AG20443 (cell line): ENCODE measurements at places on chromosomes 13 and 19.

GRCh38 chr19:42122691-42123607 is 9.3 kb downstream of the POU2F2 start:
- DNase-seq: no peak

DNA sequence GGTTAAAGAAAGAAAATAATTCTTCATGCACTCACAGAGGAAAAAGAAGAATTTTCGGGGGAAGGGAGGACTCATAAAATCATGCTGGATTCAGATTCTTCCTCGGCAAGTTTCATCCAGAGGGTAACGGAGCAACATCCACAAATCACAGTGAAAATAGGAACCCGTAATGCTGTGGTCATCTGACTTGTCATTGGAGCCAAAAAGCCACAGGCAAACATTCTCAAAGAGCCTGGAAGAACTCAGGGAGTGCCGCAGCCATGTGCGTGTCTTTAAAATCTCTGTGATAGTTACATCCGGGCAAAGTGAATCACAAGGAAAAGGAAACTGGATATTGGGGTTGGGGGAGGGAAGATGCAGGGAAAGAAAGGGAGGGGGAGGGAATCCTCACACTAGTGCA is 33.0 kb upstream of the VSTM2B start:
- DNase-seq: peak; percentile 29

DNA sequence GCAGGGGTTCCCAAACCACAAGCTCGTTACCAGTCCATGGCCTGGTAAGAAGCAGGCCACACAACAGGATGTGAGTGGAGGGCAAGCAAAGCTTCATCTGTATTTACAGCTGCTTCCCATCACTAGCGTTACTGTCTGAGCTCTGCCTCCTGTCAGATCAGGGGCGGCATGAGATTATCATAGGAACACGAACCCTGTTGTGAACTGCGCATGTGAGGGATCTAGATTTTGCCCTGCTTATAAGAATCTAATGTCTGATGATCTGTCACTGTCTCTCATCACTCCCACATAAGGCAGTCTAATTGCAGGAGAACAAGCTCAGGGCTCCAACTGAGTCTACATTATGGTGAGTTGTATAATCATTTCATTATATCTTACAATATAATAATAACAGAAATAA is 677.4 kb upstream of the SLITRK6 start:
- DNase-seq: no peak

DNA sequence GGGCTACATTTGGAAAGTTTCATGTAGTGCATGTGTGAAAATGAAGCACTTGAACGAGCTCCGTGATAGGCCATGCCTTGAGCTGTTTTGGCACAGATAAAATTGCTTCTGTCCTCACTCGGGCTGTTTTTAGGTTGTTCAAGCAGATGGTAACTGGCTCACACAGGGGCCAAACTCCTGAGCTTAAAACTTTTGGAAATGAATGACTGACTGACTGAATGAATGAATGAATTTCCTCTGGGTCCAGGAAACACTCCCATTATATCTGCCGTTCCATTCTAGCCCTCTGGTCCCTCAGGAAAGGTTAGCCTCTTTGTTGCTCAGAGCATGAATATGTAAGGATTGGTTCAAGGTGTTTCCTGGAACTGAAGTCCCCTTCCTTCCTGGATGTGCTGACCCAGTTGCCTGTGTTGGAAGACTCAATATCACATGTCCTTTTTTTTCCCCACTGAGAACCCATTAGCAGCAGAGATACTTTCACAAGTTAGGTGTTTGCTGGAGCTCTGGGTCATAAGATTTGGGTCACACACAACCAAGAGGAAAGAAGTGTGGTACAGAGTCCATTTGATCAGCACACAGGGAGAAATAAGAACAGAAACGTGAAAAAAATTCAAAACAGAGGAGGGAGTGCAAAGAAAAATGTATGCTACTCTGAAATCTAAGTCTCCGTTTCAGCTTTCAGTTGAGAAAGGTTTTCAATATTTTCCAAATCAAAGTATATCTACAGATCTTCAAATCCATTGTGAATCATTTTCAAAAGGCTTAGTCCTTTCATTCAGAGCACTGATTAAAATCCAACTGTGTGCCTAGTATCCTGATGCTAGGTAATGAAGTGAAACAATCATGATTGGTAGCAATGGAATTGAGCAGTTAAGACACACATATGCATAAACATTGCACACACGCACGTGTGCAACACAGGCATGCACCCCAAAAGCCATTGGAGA is 18.9 kb downstream of the MBNL2 start:
- DNase-seq: no peak

GRCh38 chr13:52712385-52712784 is 27.2 kb downstream of the CNMD start:
- DNase-seq: no peak

DNA sequence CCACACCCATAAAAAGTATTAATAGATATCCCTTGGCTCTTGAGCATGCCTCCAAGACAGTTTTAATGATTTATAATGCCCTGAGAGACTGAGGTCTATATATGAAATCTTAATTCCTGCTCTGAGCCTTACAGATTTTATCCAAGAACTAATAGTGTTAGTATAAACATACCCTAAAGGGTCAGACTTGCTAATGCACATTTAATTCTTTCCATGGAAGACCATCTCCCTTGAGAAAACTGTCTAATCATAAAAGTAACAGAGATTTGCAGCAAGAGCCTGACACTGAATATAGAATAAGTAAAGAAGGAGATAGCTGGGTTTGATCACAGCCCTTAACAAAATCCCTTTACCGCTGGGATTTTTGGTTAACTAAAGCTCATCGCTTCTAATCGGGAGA is 650.8 kb upstream of the KLF12 start:
- no peak for DNase-seq

DNA sequence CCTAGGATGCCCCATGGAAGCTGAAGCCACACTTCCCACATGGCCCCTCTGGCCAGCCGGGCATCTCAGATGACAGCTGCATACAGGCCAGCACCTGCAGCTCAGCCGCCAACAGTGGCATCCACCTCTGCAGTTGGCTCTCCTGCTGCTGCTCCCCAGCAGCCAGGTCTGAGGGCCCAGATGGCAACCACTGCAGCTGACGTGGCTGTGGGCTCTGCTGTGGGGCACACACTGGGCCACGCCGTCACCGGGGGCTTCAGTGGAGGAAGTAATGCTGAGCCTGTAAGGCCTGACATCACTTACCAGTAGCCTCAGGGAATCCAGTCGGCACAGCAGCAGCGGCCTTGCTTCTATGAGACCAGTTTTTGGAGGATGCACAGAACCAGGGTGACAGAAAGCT is 45.3 kb upstream of the LSM14A start:
- DNase-seq: no peak

DNA sequence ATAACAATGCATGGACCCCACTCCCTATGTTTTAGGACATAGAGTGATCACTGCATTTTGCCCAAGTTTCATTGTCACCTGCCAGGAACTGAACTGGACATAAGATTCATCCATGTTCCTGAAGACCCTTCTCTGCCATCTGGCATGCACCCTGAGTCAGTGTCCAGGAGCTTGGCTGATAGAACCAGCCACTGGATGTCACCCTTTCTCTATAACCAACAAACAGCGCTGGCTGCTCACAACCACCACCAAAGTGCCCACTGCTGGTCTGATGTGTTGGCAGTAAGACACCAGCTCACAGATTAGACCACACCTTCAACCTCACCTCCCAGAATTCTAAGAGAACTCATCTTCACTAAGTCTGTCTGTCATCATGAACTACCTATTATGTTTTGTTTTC is 333.4 kb downstream of the ITGBL1 start:
- peak; percentile 19 for DNase-seq

GRCh38 chr13:40479196-40479845 is 187.1 kb downstream of the FOXO1 start:
- no peak for DNase-seq

DNA sequence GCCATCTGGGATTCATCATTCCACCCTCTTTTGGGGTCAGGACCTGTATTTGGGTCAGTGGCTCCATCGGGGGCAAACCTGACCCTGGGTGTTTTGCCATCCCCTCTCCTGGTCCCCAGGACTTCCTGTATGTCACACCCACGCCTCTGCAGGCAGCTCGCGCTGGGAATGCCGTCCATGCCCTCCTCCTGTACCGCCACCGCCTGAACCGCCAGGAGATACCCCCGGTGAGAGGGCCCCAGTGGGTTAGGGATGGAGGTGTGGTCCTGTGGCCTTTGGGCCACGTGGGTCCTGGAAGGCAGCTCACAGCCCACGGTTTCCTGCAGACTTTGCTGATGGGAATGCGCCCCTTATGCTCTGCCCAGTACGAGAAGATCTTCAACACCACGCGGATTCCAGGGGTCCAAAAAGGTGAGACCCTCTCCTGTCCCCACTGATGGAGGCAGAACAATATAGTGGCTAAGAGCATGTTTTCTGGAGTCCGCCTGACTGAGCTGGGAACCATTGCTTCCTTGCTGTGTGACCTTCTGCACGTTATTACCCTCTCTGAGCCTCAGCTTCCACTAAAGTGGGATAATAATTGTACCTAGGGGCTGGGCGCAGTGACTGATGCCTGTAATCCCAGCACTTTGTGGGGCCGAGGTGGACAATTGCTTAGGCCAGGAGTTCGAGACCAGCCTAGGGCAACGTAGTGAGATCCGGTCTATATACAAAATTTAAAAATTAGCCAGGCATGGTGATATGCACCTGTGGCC is 14.1 kb downstream of the CPT1C start:
- DNase-seq: no peak

GRCh38 chr19:50794876-50795663 is 4.9 kb downstream of the ACP4 start:
- no peak for DNase-seq

GRCh38 chr13:110450016-110450900 is 111.3 kb downstream of the RAB20 start:
- no peak for DNase-seq

- no peak for DNase-seq
Measured at GRCh38 chr19:3499738-3500428, 591 bp downstream of the DOHH start.

DNA sequence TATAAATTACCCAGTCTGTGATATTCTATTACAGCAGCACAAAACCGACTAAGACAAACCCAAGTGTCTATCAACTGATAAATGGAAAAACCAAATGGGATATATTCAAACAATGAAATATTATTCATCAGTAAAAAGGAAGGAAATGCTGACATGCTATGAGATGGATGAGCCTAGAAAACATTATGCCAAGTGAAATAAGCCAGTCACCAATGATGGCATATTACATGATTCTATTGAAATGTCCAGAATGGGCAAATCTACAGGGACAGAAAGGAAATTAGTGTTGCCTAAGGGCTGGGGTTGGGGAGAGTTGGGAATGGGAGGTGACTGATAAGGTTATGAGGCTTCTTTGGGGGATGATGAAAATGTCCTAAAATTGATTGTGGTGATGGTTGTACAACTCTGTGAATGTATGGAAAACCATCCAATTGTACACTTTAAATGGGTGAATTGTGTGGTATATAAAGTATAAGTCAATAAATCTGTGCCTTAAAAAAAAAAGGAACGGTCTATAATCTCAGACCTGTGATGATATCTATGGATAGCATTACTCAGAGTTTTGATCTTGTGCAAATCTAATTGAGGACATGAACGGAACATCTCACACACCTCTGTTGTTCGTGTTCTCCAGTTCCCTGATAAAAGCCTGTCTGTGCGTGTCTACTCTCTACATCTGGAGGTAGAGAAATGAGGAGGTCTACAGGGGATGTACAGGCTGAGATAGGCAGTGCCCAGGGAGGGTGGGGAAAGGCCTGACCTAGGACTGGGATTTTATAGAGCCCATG is 49.0 kb downstream of the TNFRSF19 start:
- DNase-seq: no peak

GRCh38 chr13:99909836-99910619 is 61.5 kb downstream of the ZIC5 start:
- DNase-seq: no peak

DNA sequence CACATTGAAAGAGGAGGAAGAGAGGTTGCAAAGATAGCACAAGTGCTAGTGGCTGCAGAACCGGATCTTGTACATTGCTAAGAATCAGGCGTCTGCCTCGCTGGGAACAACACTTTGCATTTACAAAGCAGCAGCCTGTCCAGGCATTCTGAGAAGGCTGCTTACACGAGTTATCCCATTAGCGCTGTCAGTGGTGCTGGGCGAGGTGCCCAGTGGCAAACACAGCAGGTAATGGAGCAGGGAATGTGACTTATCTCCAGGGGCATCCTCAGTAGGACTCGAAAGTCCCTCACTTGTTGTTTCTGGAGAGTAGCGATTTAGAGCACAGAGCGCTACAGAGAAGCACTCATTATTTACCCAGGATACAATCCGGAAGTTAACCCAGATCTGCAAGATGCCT is 209.6 kb downstream of the OLFM4 start:
- no peak for DNase-seq

- no peak for DNase-seq
Measured at GRCh38 chr13:110023729-110024644, 237.6 kb upstream of the IRS2 start.

- no peak for DNase-seq
Measured at GRCh38 chr19:41447732-41448332, 4.9 kb downstream of the ERICH4 start.

DNA sequence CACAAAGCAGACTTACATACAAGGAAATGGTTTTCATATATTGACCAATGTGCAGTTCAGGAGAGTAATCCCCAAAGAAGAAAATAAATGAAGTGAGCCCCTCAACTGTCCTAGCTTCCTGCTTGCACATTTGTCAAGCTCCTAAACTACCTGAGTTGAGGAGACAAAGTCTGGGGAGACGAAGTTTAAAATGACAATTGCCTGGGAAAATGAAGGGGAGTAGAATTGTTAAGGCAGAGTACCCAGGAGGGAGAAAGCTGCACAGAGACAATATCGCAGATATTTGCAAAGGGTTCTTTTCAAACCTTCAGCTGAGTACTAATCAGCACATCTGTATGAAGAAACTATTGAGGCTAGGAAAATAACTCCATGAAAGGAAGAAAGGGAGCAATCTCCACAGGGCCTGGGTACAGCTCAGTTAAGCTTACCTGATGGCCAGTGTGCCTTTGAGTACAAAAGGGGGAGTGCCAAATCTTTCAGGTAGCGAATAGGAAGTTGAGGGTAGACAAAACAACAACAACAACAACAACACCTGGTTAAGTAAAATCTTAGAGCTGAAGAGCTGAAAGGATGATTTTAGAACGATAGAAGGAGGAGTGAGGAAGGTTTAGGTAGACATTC is 1700.1 kb upstream of the PRR20A start:
- DNase-seq: no peak

GRCh38 chr19:4399812-4400134 is 574 bp downstream of the SH3GL1 start:
- no peak for DNase-seq

DNA sequence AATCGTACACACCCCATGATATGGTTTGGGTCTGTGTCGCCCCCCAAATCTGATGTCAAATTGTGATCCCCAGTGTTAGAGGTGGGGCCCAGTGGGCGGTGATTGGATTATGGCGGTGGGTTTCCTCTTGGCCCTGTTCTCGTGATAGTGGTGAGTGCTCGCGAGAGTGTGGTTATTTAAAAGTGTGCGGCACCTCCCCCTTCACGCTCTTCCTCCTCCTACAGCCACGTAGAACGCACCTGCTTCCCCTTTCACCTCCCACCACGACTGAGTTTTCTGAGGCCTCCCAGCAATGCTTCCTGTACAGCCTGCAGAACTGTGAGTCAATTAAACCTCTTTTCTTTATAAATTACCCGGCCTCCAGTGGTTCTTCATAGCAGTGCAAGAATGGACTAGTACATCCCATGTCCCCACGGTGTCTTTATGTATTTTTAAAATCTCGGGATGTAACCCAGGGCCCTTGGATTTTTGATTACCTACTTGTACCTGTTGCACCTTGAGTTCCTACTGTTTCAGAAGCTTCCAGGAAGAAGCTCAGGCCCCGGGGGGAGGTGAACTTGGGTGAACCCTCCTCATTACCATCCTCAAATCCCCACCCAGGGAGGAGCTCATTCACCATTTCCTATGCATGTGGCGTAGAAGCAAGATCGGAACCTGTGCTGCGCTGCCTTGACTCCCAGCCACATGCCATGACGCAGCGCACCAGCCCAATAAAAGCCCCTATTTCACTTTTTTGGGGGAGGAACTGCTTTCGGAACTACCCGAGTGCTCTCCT is 52.4 kb downstream of the TEX29 start:
- no peak for DNase-seq
